ENCODE measurements at places on chromosomes 16 and 17.

DNA sequence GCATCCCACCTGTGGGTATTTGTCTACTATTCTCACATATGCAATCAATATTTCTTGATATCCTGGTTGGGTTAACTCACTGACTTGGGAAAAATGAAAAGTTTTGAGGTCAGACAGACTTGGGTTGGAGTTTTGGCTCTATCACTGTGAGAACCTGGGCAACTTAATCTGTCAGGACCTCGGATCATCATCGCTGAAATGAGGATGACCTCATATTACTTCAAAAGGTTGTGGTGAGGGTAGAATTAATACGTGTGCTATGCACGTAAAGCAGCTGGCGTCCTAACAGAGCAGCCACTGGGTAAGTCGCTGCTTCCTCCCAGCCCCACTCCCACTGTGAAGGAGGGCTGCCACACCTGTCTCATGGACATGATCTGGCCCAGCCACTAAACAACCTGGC, 57.3 kb downstream of the COG7 start:
- DNase-seq = no peak
- H3K36me3 ChIP-seq = peaks cover 92% of the 10 kb centered on the region
- no peak overlapping the region for H3K4me3 ChIP-seq
- H3K27me3 ChIP-seq = no peaks in the 10 kb centered on the region

DNA sequence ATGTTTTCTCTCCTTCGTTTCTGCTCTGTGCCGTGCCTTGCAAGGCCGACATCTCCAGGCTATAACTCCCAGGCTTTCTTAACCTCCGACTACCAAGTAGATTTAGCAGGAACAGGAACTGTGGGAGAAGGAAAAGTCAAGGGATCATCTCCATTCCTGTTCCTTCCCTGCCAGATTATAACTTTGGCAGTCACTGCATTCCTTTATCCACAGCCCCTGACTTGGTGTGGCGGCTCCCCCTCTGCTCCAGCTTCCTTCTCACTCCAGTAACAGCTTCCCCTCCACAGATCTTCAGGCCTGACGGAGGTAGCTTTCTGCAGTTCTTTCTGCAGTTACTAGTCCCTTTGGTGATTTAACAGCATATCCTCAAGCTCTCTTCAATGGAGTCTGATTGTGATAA, 234.6 kb upstream of the MON1B start:
- no peaks in the 10 kb centered on the region for H3K27me3 ChIP-seq
- no peaks in the 10 kb centered on the region for H3K4me1 ChIP-seq
- no peak for DNase-seq
- no peak overlapping the region for H3K4me3 ChIP-seq
- H3K27ac ChIP-seq = no peak overlapping the region

DNA sequence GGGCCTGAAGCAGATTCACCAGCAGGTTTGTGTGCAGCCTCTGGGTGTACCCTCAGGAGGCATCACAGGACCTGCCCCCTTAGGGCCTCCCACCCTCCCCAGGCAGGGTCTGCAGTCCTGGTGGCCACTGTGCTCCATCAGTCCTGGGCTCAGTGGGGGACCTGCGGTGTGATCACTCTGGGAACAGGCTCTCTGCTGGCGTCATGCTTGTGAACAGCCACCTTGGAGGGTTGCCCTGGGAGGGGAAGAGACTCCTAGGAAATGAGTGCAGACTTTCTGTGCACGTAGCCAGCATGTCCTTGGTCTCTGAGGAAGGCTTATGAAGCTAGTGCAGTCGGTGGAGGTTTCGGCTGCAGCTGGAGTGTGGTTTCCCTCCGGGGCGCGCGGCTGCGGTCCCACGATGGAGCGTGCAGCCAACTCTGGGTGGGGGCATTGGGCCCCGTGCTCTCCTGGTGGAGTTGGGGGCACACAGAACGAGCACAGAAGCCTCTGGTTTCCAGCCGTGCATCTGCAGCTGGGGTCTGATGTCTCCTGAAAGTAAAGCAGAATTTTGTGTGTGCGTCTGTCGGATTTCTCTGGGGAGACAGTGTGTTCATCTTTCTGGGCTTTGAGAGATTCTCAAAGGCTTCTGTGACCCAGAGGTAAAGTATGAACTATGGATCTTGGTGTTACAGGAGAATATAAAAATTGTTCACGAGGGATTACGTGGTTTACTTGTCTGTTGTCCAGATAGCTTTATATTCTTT, 68.1 kb upstream of the ZNF750 start:
- H3K36me3 ChIP-seq = peaks cover 77% of the 10 kb centered on the region
- no peaks in the 10 kb centered on the region for H3K27me3 ChIP-seq
- H3K4me3 ChIP-seq = no peak overlapping the region

DNA sequence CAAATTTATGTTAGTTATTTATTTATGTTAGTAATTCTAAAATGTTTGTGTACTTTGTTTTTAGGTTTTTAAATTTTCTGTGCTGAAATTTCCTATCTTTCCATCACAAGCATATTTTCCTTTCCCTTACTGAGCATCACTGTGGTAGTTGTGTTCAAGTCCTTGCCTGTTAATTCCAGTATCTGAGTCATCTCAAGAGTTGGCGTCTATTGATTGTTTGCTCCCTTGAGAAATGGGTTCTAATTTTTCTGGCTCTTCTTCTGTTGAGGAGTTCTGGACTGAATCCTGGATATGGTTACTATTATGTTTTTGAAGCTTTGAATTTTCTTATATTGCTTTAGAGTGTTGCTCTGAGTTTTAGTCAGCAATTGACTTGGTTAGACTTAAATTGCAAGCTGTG, 56.3 kb downstream of the GAN start:
- no peaks in the 10 kb centered on the region for H3K27me3 ChIP-seq
- DNase-seq = no peak
- H3K4me3 ChIP-seq = no peak overlapping the region
- H3K4me1 ChIP-seq = no peaks in the 10 kb centered on the region
- H3K36me3 ChIP-seq = peaks cover 67% of the 10 kb centered on the region
- no peak overlapping the region for H3K27ac ChIP-seq

- H3K4me3 ChIP-seq = no peak overlapping the region
- H3K4me1 ChIP-seq = peaks cover 25% of the 10 kb centered on the region
- DNase-seq = no peak
These were observed 11.6 kb upstream of the ADGRG1 start for GRCh38 chr16:57616876-57617275.

DNA sequence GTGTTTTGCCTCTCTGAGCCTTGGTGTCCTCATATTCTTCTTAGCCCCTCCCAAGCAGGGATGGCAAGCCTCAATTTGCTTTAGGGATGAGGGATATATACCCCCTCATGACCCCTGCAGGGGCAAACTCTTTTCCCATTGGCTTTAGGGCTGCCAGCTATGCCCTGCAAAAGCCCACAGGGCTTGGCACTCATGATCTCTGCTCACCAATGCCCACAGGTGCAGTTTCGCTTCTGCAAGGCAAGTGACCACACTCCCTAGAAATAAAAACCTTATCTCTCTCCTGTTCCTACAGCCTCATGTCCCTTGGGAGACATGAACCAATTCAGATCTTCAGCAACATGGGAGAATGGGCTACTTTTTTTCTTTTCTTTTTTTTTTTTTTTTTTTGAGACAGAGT, 8.8 kb downstream of the BEAN1 start:
- no peak overlapping the region for H3K27ac ChIP-seq
- no peaks in the 10 kb centered on the region for H3K4me1 ChIP-seq
- H3K27me3 ChIP-seq = peaks cover 29% of the 10 kb centered on the region
- DNase-seq = no peak
- H3K4me3 ChIP-seq = no peak overlapping the region

DNA sequence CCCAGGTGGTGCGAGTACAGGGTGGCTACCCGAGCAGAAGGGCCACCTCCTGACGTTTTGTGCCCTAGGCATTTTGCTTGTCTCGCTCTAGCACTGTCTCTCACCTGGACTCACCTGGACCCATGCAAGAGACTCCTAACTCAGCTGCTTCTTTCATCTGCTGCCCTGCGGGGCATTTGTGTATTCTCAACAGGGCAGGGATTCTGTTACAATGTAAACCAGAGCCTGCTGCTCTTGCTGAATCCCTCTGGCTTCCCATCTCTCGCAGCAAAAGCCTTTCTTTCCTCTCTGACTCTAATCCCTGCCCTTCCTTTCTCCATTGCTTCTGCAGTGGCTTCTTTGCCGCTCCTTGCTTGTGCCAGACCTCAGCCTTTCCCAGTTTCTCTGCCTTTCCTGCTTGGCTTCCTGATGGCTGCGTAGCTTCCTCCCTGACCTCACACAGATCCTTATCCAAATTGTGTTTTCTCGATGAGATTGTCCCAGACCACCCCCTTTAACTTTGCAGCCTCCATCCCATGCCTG, 10.2 kb downstream of the ARSG start:
- peaks cover 25% of the 10 kb centered on the region for H3K4me1 ChIP-seq
- no peak for DNase-seq
- H3K27me3 ChIP-seq = no peaks in the 10 kb centered on the region
